ENCODE measurements at places on chromosomes 6 and 20.

DNA sequence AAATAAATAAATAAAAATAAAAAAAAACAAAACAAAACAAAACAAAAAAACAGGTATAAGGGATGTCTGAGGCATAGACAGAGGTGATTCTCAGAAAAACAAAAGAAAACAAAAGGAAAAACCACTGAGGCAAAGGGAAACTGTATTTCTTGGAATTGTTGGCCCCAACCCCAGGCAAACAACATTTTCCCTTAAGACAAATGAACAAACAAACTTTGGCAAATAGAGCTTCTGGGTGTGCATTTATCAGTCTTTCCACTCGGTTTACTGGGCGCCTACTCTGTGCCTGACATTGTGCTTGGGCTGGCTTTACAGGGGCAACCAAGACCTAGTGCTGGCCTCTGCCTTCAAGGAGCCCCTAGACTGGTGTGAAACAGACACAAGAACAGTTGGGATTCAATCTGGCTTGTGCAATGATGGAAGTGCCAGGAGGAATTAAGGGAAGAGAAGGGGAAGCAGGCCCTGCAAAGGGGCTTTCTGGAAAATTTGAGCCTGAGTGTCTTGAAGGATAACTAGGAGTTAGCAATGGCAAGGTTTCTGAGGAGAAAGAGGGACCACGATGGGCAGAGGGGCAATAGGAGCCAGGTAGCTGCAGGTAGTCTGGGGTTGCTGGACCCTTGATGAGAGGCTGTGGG is 33.8 kb upstream of the IER3 start:
- H3K4me1 ChIP-seq = peaks cover 77% of the 10 kb centered on the region
- H3K27ac ChIP-seq = peak overlapping the region; percentile 60
- no peak for DNase-seq

GRCh38 chr20:60238992-60239660 is 280.9 kb downstream of the CDH26 start:
- H3K4me1 ChIP-seq = no peaks in the 10 kb centered on the region
- peaks cover 13% of the 10 kb centered on the region for H3K27me3 ChIP-seq
- H3K36me3 ChIP-seq = no peaks in the 10 kb centered on the region
- H3K4me3 ChIP-seq = no peak overlapping the region
- DNase-seq = no peak

- H3K27ac ChIP-seq = no peak overlapping the region
- H3K4me3 ChIP-seq = no peak overlapping the region
- H3K4me1 ChIP-seq = no peaks in the 10 kb centered on the region
Measured at GRCh38 chr20:58064411-58065010, 163.9 kb downstream of the ANKRD60 start.

DNA sequence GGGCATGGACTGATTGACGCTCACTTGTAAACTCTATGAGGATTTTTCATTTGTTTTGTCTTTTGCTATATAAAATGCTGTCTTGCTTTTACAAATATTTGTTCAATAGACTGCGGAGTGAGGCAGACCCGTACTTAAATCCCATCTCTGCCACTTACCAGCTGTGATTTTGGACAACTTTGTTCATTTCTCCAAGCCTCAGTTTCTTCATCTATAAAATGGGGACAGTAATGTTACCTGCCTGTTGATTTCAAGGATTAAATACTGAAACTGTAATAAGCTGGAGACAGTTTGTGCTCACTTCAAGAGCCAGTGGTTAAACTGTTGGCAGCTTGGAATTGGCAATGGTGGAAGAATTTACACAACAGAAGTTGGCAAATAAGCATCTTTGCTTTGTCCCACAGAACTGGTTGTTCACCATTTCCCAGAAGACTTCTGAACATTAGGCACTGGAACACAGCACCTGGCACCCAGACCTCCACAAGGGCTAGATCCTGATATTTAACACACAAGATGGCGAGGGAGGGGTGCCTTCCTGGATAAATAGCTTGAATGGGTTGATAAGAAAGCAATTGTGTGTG is 479.2 kb downstream of the QKI start:
- H3K4me1 ChIP-seq = no peaks in the 10 kb centered on the region
- H3K27ac ChIP-seq = no peak overlapping the region
- H3K27me3 ChIP-seq = no peaks in the 10 kb centered on the region
- H3K36me3 ChIP-seq = no peaks in the 10 kb centered on the region
- DNase-seq = no peak

DNA sequence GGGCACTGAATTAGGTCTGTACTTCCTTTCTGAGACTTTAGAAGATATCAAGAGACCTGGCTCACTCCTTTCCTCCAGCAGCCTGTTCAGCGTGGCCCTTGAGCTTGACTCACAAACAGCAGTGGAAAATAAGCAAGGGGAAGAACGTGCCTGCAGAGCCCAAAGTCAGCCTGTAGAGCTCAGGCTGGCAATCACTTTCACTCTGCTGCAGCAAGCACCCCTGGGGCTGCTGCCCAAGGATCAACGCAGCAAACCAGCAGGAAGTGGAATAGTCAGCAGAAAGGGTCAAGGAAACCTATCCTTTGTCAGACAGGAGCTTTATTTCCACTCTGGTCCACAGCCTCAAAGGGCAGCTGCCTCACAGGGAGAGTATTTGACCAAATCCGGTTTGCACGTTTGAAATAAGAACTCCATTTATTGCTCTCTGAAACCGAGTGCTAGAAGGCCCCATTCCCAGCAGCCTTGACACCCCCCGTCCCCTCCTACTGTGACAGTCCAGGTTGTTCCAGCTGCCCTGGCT is 77.4 kb downstream of the PRDM1 start:
- H3K27me3 ChIP-seq = no peaks in the 10 kb centered on the region
- H3K27ac ChIP-seq = peak overlapping the region; percentile 79
- peak; percentile 66 for DNase-seq
- peaks cover 5% of the 10 kb centered on the region for H3K36me3 ChIP-seq

DNA sequence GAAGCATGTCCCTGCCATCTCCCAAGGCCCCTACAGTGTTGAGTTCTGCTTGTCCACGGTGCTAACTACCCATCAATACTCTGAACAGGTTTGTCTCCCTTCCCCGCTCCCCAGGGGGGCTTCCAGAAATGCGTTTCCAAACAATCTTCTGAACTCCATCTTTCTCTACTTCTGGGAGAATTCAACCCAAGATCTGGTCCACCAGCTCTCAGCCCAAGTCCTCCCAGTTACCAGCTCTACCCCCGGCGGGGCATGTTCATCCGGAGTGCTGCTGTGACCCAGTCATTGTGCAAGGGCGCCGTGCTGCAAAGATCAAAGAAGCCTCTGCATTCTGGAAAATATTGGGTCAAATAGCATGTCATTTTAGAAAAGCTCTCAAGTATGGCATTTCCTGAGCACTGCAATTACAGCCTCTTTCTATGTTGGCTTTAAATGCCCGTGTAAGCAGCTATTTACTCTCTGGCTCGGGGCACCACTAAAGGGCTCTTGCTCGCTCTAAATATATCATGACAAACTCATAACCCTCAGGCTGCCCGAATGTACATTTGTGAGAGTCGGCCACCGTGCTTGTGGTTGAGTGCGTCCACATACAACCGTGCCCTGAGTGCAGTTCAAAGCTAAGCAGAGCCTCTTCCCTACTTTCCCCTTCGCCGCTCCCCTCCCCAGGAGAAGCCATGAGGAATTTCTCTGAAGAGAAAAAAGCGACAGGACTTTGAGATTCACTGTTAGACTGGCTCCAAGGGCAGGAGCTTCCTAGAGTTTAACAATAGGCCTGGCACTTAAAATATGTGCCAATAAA is 71.6 kb downstream of the BANF2 start:
- H3K4me3 ChIP-seq = no peak overlapping the region
- DNase-seq = no peak
- H3K27me3 ChIP-seq = peaks cover 11% of the 10 kb centered on the region
- no peak overlapping the region for H3K27ac ChIP-seq

GRCh38 chr6:158816803-158817727 is 2.1 kb downstream of the EZR start:
- H3K4me1 ChIP-seq = peaks cover 58% of the 10 kb centered on the region
- DNase-seq = peak; percentile 49
- no peaks in the 10 kb centered on the region for H3K27me3 ChIP-seq
- peaks cover 54% of the 10 kb centered on the region for H3K36me3 ChIP-seq

DNA sequence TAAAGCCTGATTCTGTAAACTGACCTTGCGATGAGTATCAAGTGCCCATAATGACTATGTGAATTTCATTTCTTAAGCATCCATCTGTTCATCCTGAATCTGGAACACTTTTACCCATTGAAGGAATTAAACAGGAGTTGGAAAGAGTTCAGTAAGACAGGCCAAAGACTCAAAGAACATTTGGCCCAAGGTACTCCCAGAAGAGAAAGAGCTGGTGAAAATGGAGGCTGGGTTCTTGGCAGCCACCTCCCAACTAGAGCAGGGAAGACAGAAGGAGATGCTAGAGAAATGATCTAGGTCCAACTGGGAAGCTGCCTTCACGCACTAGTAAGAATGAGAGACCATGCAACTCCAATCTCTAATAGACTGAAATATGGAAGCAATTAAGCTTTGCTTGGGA is 290.8 kb upstream of the RNF24 start:
- peaks cover 21% of the 10 kb centered on the region for H3K27me3 ChIP-seq
- no peak for DNase-seq
- H3K4me3 ChIP-seq = no peak overlapping the region
- H3K27ac ChIP-seq = no peak overlapping the region

GRCh38 chr20:32965581-32966373 is 38.5 kb downstream of the SUN5 start:
- H3K36me3 ChIP-seq = no peaks in the 10 kb centered on the region
- H3K27ac ChIP-seq = no peak overlapping the region
- peaks cover 5% of the 10 kb centered on the region for H3K27me3 ChIP-seq
- DNase-seq = peak; percentile 58
- H3K4me1 ChIP-seq = peaks cover 19% of the 10 kb centered on the region

DNA sequence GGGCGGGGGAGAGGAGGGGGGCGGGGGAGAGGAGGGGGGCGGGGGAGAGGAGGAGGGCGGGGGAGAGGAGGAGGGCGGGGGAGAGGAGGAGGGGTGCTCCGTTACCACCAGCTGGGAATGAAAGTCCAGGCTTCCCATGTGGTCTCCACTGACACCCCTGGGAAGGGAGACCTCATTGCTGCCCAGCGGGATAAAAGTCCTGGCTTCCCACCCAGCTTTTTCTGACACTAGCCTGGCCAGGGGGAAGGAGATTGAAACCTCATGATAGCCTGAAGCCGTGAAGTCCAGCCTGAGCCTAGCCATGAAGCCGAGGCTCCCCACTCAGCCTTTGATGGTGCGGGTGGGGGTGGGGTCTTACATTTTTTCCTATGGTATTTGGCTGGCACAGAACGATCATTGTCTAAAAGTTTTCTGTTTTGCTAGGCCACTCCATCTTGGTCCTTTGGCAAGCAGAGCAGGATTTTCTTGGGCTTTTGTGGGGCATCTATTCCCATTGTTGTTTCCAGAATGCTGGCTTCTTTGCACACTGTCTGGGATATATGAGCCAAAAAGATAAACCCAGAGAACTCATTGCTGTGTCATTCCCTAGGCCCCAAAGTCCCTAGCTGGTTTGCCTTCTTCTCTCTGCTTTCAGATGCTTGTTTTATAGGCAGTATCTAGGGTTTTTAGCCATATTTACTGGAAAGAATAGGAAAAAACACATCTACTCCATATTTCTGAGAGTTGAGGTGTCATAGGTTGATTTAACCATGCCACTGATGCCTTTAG is 67.9 kb upstream of the RNF24 start:
- H3K27me3 ChIP-seq = peaks cover 20% of the 10 kb centered on the region
- peak overlapping the region; percentile 97 for H3K27ac ChIP-seq
- no peak overlapping the region for H3K4me3 ChIP-seq
- H3K4me1 ChIP-seq = peaks cover 57% of the 10 kb centered on the region
- no peak for DNase-seq

- H3K27me3 ChIP-seq = peaks cover 29% of the 10 kb centered on the region
- H3K36me3 ChIP-seq = no peaks in the 10 kb centered on the region
- H3K4me3 ChIP-seq = no peak overlapping the region
- DNase-seq = no peak
Measured at GRCh38 chr20:33875534-33876026, 64.4 kb downstream of the CHMP4B start.

DNA sequence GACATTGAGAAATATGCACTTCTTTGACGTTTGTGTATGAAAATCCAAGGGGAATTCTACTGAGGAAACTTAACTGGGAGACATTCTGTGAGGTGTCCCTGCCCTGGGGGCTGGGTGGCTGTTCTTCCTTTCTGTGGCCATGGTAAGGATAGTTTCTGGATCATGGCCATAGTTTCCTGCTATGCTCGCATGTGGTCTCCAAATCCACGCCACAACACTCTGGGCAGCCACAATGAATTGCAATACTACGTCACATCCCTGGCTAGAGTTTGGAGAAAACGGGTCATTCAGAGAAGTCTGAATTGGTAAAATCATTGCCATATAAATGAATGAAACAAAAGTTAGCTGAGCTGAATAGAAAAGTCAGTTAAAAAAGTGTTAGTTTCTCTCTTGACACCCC is 230.6 kb downstream of the UTRN start:
- no peak overlapping the region for H3K27ac ChIP-seq
- peaks cover 52% of the 10 kb centered on the region for H3K36me3 ChIP-seq
- H3K27me3 ChIP-seq = no peaks in the 10 kb centered on the region
- no peak overlapping the region for H3K4me3 ChIP-seq
- no peak for DNase-seq

DNA sequence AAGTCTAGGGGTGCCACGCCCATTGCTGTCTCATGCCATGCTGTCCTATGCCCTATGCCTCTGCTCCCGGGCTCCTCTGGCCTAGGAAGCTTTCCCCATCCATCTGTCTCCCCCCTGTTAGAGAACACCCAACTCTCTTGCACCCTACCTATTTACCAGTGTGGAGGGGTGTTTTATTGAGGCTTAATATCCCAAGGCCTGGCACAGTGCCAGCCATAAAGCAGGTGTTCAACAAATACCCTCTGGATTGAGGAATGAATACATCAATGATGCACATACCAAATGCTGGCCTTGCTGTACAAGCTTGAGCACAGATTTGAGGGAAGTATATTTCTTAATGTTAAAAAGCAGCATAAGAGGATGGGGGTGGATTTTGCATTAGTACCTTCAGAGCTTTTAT is 38.3 kb downstream of the METTL24 start:
- no peaks in the 10 kb centered on the region for H3K36me3 ChIP-seq
- DNase-seq = no peak
- no peaks in the 10 kb centered on the region for H3K4me1 ChIP-seq
- no peak overlapping the region for H3K27ac ChIP-seq
- no peak overlapping the region for H3K4me3 ChIP-seq
- H3K27me3 ChIP-seq = peaks cover 12% of the 10 kb centered on the region

DNA sequence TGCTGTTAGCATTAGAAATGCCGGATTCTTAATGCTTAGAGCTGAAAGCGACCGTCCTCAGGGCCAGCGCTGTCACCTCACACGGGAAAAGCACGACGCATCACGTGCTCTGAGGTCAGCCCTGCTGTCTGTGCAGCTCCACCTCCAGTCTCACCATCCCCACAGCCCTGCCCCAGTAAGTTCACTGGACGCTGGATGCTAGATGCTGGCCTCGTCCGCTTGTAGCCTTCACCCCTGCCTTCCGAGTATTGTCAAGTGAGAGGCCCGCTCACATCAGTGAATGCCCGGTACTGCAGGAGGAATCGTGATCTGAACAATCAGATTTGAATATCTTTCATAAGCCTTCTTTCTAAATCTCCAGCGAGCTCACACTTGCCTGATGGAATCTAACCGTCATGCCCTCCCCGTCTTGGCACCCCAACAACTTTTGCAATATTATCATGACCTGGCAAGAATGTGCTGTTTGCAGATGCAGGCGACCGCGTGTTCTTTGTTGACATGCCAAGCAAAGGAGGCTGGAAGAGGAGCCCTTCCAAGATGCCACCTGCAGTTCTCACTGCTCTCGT is 64.9 kb downstream of the DLL1 start:
- H3K27ac ChIP-seq = peak overlapping the region; percentile 33
- H3K4me1 ChIP-seq = peaks cover 15% of the 10 kb centered on the region
- peaks cover 15% of the 10 kb centered on the region for H3K27me3 ChIP-seq
- H3K4me3 ChIP-seq = no peak overlapping the region
- H3K36me3 ChIP-seq = no peaks in the 10 kb centered on the region
- DNase-seq = peak; percentile 15

Data from activated naive CD4-positive, alpha-beta T cell treated with anti-CD3 and anti-CD28 coated beads, Interleukin-2, amount 10 ng/mL, durations not matched to agents 7 days and 5 days (primary cell).